Placental pericyte (primary cell): ENCODE measurements at places on chromosomes 11 and 22. TPM values are rescaled to one million over a fixed set of nuclear protein-coding genes. Genes with fewer than 3 reads are reported as not detected.

RBMXL2 gene
- not detected in 2 replicates for total RNA-seq

APBB1 gene
- 38.5 and 45.1 TPM in 2 replicates for total RNA-seq

GUCY1A2 gene
- 0.44 and 1.6 TPM in 2 replicates for total RNA-seq

DNAJB13 gene
- under 0.01 TPM in 1 of 2 replicates, not detected in the other for total RNA-seq

DDT gene
- 46.6 and 69.7 TPM in 2 replicates for total RNA-seq

DDX6 gene
- total RNA-seq = 73.3 and 145 TPM in 2 replicates

SLC43A3 gene
- total RNA-seq = 40.2 and 70.2 TPM in 2 replicates

CYB5R3 gene
- total RNA-seq = 97.1 and 127 TPM in 2 replicates

ALDH3B1 gene
- total RNA-seq = 22.0 and 78.8 TPM in 2 replicates

RASSF10 gene
- 0.14 TPM in 1 of 2 replicates, not detected in the other for total RNA-seq

MMP12 gene
- total RNA-seq = 0.22 and 5.6 TPM in 2 replicates

OR52I1 gene
- not detected in 2 replicates for total RNA-seq

FXYD2 gene
- 0.22 TPM in 1 of 2 replicates, not detected in the other for total RNA-seq

SYT7 gene
- total RNA-seq = 4.6 and 9.7 TPM in 2 replicates
